Inflammatory macrophage treated with lipopolysaccharide for 4 hours (primary cell): ENCODE measurements at places on chromosomes 2 and 18.

- DNase-seq, result peak; percentile 19
Observed at GRCh38 chr18:76425146-76426131, 69.6 kb downstream of the ZNF516 start.

GRCh38 chr2:120938045-120938771 is 202.5 kb downstream of the GLI2 start:
- no peak for DNase-seq

DNA sequence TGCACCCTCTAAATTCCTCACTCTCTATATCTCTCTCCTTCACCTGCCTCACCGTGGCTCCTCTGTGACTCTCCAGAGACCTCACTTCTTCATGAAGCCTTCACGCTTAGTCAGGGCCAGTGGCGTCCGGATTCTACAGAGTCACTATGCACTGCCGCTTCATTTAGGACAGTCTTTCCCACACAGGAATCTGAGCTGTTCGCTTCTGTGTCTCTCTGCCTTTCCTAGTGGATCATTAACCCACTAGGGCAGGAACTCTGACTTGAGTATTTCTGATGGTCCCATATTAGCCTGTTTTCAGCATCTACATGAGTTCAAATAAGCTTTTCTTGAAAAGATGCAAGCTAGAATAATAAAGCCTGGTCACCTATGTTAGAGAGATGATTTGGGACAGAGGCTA is 180.2 kb upstream of the DOK6 start:
- no peak for DNase-seq

GRCh38 chr2:144132357-144132756 is 387.6 kb downstream of the ZEB2 start:
- DNase-seq, result no peak

DNA sequence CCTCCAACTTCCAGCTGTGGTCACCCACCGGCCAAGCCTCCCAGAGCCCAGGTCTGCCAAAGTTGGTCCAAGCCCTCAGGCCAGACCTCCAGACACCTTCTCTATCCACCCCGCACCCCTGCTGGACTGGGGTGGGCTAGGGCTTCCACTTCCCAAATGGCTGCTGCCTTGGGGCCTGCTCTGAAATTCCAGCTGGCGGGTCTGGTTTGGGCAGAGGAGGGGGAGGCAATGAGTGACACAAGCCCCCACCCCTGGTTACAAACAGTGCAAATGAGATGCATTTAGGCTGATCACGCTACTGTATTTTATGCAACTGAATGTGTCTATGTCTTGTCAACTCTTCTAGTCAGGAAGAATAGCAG is 14.6 kb downstream of the POU3F3 start:
- DNase-seq, result no peak

DNA sequence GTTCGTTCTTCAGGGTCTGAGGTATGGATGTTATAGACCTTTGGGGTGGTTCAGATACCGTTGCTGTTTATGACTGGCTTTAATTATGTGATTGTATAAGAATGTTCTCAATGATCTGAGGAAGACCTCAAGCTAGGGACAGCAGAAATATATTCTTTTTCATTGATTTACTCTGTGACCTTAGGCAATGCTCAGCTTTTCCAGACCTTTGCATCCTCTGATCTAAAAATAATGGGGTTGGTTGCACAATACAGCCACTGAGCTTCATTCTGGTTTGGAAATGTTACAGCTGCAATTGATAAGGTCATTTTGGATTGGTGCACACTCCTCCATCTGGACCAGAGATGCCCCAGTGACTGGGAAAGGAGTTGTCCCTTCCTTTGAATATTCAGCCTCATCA is 17.2 kb upstream of the CABYR start:
- DNase-seq, result no peak

DNA sequence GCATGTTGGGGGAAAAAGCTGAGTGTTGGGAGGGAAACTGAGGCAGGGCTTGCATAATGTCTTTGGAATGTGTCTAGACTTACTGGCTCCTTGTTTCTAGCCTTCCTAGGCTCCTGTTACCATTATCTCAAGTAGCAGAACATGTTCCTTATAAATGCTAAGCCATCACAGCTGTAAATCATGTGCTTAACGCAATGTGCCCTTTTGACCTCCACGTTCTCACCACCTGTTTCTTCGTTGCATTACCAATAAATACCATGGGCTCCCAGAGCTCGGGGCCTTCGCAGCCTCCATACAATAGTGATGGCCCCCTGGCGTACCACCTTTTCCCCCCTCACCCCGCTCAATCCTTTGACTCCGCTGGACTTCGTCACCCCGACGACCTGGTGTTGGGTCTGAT is 54.0 kb upstream of the CWC22 start:
- DNase-seq, result no peak

DNA sequence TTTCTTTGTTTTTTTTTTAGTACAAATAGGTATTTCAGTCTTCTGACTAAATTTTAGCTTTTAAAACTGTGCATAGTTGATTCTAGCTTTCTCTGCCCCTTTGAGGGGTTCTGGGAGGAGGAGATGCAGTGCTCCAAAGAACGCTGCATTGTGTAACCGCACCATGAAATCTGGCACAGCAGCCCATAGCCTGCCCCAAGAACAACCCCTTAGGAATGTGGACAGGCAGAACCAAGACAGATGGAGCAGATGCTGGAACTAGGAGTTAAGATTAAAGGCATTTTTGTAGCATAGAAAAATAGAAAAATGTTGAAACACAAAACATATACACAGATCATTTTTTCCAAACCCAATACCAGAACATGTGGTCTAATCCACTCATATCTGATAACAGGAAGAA is 187.5 kb downstream of the SCG2 start:
- no peak for DNase-seq

DNA sequence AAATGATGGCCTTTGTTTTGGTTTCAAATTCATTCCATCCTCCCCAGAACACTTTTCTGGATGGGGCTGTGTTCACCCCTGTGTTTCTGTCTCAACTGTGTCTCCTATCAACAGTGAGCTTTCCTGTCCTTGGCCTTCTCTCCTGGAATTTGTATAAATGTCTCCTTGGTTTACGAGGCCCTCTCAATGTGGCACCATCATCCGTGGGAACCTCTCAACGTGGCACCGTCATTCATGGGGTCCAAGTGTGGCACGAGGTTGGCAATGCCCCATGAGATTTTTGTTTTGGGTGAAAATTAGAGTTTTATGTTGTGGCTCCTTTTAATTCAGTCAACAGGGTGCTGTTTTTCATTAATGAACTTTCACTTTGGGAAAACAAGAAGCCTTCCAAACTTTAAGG is 280.7 kb upstream of the SALL3 start:
- DNase-seq, result no peak
